ENCODE measurements at places on chromosomes 3 and 15. TPM values are rescaled to one million over a fixed set of nuclear protein-coding genes. Genes with fewer than 3 reads are reported as not detected.

- H3K4me1 ChIP-seq: peaks cover 16% of the 10 kb centered on the region
- no peaks in the 10 kb centered on the region for H3K36me3 ChIP-seq
- peak overlapping the region; percentile 94 for H3K27ac ChIP-seq
- no peaks in the 10 kb centered on the region for H3K27me3 ChIP-seq
These were observed 596 bp upstream of the SGO1 start for GRCh38 chr3:20186600-20187004.

GOLGA8B gene
- total RNA-seq: 82.3 TPM

GPR27 gene
- total RNA-seq: 10.6 TPM

DNA sequence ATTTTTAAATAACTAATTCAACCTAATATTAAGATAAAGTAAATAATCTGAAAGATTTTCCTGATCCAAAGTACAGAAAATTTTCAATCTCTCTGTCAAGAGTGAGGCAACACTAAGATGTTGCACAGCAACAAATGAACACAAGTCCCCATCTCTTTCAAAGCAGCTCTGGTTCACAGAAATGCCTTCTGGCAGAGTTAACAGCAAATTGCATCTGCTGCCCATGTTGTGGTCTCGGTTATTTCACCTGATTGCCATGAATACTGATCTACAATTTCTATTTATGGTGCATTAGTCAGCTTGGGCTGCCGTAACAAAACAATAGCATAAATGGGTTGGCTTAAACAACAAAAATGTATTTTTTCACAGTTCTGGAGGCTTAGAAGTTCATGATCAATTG is 167.3 kb downstream of the BCHE start:
- H3K4me3 ChIP-seq: no peak overlapping the region
- no peak overlapping the region for H3K27ac ChIP-seq
- H3K36me3 ChIP-seq: no peaks in the 10 kb centered on the region
- no peaks in the 10 kb centered on the region for H3K27me3 ChIP-seq

RAMAC gene
- 60.7 TPM for total RNA-seq

- no peaks in the 10 kb centered on the region for H3K36me3 ChIP-seq
- no peak overlapping the region for H3K4me3 ChIP-seq
- H3K4me1 ChIP-seq: no peaks in the 10 kb centered on the region
- H3K27me3 ChIP-seq: no peaks in the 10 kb centered on the region
- DNase-seq: peak; percentile 88
These were observed 60.7 kb upstream of the CMTM8 start for GRCh38 chr3:32177702-32178198.

TWF2 gene
- 53.0 TPM for total RNA-seq

GRCh38 chr3:128128251-128128650 is 4.6 kb upstream of the RUVBL1 start:
- DNase-seq: no peak
- no peaks in the 10 kb centered on the region for H3K4me1 ChIP-seq
- H3K27me3 ChIP-seq: peaks cover 10% of the 10 kb centered on the region
- H3K36me3 ChIP-seq: no peaks in the 10 kb centered on the region

DNA sequence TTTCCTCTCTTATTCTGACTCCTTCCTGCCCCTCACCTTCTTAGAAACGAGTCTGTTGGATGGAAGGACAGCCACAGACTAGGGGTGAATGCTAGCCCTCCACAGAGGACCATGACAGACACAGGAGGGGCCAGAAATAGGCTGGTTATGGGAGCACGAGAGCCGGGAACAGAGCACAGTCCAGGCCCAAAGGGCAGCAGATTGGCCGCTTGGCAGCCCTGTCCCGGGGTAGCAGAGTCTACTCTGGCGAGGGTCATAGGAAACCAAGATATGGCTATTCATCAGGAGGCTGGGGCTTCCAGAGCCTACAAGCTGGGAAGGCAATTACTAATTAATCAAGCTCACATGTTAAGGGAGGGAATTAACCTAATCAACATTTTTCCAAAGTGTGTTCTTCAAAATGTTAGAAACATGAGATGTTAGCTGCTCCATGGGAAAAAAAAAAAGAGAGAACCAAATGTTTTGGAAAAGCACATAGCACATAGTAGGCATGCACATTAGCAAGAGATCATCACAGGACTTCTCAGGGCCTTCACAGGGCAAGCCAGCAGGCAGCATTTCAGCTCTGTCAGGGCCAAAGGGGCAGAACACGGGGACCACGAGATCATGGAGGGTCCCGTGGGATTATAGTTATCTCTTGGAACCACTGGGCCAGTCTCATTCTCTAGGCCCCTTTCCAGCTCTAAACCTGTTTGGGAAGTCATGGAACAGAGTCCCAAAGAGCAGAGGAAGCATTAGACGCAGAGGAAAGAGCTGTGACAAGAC is 13.3 kb downstream of the SEMA3G start:
- DNase-seq: no peak
- peak overlapping the region; percentile 85 for H3K27ac ChIP-seq
- no peak overlapping the region for H3K4me3 ChIP-seq
- peaks cover 25% of the 10 kb centered on the region for H3K4me1 ChIP-seq

DNA sequence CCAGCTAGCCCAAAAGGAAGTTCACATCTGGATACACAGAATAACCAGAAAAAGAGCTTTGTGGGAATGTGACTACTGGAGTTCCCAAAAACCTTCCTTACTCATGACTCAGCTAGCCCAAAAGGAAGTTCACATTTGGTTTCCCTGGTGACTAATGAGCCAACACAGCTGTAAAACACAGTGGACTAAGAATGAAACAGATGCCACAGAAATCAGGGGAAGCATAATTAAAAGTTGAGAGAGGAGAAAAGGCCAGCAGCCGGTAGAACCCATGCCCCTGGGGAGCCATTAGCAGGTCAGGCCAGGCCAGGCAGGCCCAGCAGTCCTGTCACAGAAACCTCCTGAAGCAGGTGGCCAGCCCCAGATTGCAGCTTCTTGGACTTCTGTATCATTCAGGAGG is 130.3 kb downstream of the GHSR start:
- no peak overlapping the region for H3K4me3 ChIP-seq
- H3K27me3 ChIP-seq: no peaks in the 10 kb centered on the region
- H3K27ac ChIP-seq: peak overlapping the region; percentile 87
- DNase-seq: no peak
- peaks cover 61% of the 10 kb centered on the region for H3K4me1 ChIP-seq

DNA sequence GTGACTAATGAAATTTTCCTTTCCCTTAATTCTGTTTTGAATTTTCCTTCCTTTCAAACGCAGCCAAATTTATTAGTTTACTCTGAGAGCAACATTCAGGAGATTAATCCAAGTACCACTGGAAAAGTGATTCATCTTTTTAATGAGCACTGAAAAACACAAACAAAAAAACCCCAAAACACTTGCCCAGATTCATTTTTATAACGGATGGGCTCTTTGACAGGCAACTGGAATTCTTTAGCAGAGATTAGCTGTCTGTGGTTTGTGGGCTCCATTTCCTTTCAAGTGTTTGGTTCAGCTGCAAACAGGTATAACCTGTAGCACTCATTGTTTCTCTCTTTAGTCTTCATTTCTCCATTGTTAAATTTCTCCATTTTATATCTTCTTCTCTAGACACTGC is 3.1 kb upstream of the POLR2M start:
- no peaks in the 10 kb centered on the region for H3K27me3 ChIP-seq
- DNase-seq: no peak
- no peaks in the 10 kb centered on the region for H3K36me3 ChIP-seq
- H3K4me3 ChIP-seq: no peak overlapping the region
- peaks cover 8% of the 10 kb centered on the region for H3K4me1 ChIP-seq

GRCh38 chr3:98711426-98711825 is 51.7 kb upstream of the ST3GAL6 start:
- no peak for DNase-seq
- H3K27ac ChIP-seq: no peak overlapping the region
- H3K36me3 ChIP-seq: no peaks in the 10 kb centered on the region
- no peak overlapping the region for H3K4me3 ChIP-seq

DNA sequence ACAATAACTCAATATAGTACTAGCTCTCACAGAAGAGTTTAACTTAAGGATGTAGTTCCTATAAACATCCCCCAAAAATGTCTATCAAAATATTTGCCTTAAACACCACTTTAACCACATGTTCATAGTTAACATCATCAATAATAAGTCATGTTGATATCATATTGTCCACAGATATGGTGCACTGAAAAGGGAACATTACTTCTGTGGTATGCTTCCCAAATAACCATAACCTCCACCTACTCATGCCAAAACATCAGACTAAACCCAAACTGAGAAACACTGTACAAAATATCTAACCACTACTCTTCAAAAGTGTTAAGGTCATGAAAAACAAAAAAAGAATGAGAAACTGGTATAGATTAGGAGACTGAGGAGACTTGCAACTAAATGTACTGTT is 32.9 kb downstream of the SLC4A7 start:
- H3K4me1 ChIP-seq: no peaks in the 10 kb centered on the region
- no peaks in the 10 kb centered on the region for H3K27me3 ChIP-seq
- no peak for DNase-seq
- H3K4me3 ChIP-seq: no peak overlapping the region

DNA sequence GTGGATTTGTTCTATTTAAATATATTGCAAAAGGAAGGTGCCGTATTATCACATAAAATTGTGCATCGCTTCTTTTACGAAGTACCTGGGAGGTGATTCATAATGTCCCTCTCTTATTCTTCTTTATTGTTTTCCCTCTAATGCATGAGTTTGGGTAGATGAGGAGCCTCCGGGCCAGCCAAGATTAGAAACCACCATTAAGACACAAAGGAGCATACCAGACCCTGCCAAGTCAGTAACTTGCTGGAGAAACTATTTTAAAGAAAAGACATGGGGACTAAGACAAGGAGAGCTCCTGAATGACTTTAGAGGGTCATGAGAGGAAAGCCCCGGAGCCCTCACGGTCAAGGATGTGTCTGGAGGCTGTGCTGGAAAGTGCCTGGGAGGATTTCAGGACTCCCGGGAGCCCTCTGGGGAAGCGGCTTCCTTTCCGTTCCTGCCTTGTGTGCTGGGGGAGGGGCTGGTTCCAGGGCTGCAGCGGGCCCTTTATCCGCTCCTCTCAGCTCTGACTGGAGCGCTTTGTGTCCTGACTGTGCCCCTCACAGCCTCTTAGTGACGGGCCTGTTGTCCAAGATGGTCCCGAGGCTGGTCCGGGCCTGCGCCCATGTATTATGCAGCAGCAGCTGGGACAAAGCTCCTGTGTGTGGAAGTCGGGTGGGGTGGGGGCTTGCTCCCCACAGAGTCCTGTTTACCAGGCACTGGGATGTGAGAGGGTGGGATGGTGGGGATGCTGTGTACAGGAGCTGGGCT is 35.7 kb downstream of the CORO2B start:
- no peak overlapping the region for H3K4me3 ChIP-seq
- peak; percentile 57 for DNase-seq
- peaks cover 11% of the 10 kb centered on the region for H3K4me1 ChIP-seq
- H3K27ac ChIP-seq: peak overlapping the region; percentile 37
- no peaks in the 10 kb centered on the region for H3K27me3 ChIP-seq
- H3K36me3 ChIP-seq: no peaks in the 10 kb centered on the region

- no peak overlapping the region for H3K4me3 ChIP-seq
- DNase-seq: no peak
- H3K27ac ChIP-seq: no peak overlapping the region
These were observed 144.0 kb upstream of the PDZRN3 start for GRCh38 chr3:73768524-73769308.

TTC23 gene
- 38.2 TPM for total RNA-seq

GRCh38 chr3:115885621-115886020 is 262.3 kb downstream of the GAP43 start:
- H3K4me1 ChIP-seq: no peaks in the 10 kb centered on the region
- H3K4me3 ChIP-seq: no peak overlapping the region
- H3K36me3 ChIP-seq: no peaks in the 10 kb centered on the region
- H3K27me3 ChIP-seq: no peaks in the 10 kb centered on the region
- no peak overlapping the region for H3K27ac ChIP-seq
- DNase-seq: peak; percentile 49

CPN2 gene
- total RNA-seq: 0.36 TPM

GOLGA8H gene
- total RNA-seq: 1.5 TPM

DNA sequence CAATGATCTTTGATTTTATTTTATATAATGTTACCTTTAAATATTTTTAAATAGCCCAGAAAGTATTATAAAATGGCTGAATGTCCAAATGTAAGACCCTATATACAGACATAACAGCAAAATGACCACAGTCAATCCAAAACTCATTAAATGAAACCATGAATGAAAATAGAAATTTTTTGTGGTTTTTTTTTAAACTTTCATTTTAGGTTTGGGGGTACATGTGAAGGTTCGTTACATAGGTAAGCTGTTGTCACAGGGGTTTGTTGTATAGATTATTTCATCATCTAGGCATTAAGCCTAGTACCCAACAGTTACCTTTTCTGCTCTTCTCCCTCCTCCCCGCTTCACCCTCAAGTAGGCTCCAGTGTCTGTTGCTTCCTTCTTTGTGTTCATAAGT is 108.8 kb downstream of the FAIM start:
- H3K36me3 ChIP-seq: no peaks in the 10 kb centered on the region
- no peak overlapping the region for H3K27ac ChIP-seq
- no peaks in the 10 kb centered on the region for H3K4me1 ChIP-seq
- no peak overlapping the region for H3K4me3 ChIP-seq
- no peak for DNase-seq

CLCN2 gene
- total RNA-seq: 13.1 TPM

GRCh38 chr3:129628169-129628522 is 21.7 kb upstream of the PLXND1 start:
- H3K27me3 ChIP-seq: no peaks in the 10 kb centered on the region
- H3K4me3 ChIP-seq: peak overlapping the region; percentile 37
- H3K4me1 ChIP-seq: peaks cover 8% of the 10 kb centered on the region
- H3K27ac ChIP-seq: no peak overlapping the region
- no peaks in the 10 kb centered on the region for H3K36me3 ChIP-seq

TLR9 gene
- not detected for total RNA-seq

DNA sequence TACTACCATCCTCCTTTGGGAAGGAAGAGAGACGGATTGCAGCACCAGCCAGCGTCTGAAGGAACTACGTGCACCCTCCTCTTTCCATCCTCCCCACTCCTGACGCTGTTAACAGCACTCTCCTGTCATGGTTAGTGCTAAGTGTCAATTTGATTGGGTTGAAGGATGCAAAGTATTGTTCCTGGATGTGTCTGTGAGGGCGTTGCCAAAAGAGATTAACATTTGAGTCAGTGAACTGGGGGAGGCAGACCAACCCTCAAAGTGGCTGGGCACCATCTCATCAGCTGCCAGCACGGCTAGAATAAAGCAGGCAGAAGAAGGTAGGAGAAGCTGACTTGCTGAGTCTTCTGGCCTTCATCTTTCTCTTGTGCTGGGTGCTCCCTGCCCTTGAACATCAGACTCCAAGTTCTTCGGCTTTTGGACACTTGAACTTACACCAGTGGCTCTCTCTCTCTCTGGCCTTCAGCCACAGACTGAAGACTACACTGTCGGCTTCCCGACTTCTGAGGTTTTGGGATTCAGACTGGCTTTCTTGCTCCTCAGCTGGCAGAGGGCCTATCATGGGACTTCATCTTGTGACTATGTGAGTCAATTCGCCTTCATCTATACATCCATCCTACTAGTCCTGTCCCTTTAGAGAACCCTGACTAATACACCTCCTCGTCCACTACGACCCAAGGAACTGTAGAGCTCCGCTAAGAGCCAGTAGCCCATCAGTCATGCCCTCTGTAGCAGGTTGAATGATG is 128.2 kb upstream of the HES1 start:
- H3K4me1 ChIP-seq: peaks cover 28% of the 10 kb centered on the region
- H3K4me3 ChIP-seq: no peak overlapping the region
- no peaks in the 10 kb centered on the region for H3K27me3 ChIP-seq
- no peaks in the 10 kb centered on the region for H3K36me3 ChIP-seq
- no peak for DNase-seq

Measured in cardiac muscle cell (in vitro differentiated cells and primary cell).